ENCODE measurements at places on chromosomes 1 and 21.

- DNase-seq, result no peak
Measured at GRCh38 chr1:238409191-238409850, 518.6 kb upstream of the ZP4 start.

DNA sequence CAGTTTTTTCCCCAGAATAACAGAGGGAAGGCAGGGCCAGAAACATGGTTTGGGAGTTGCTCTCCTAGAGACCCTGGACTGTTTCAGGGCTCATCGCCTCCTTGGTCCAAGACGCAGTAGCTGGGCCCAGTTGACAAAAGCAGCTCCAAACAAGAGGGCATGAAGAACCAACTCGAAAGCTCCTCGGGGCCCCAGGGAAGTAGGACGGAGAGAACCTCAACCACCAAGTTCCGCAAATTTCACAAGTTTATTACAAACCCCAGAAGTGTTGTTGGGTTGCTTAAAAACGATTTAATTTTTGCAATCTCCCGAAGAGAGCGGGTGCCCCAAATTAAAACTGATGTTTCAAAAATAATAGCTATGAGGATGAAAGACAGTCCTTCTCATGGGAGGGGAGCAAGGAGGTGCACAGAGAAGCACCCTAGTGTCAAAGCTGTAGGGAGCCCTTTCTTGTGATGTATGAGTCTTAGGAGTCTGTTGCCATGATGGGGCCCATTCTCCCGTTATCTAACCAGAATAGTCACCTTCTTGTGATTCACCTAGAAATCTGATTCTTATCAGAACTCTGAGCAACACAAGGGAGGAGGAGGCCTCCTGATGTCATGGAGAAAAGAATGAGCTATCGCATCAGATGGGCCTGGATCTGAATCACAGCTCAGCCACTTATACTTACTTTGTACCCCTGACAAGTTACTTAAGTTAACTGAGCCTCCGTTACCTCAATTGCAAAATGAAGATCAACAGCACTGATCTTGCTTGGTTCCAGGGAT is 165.7 kb upstream of the IRF2BP2 start:
- DNase-seq, result no peak

DNA sequence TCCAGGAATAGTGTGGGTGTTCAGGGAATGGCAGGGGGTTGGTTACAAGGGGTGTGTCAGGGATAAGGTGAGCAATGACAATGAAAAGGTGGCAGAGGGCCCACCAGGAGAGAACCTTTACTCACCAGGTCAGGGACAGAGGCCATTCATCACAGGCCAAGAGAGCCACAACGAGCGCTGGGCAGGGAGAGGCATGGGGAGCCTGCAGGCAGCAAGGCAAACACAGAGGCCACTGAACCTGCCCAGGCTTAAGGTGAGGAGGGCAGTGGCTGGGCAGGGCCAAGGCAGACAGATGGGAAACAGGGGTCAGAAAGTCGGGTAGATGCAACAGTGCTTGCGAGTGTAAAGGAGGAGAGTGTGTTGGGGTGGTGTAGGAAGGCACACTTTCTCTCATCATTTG is 28.3 kb upstream of the MYBPHL start:
- DNase-seq, result no peak

DNA sequence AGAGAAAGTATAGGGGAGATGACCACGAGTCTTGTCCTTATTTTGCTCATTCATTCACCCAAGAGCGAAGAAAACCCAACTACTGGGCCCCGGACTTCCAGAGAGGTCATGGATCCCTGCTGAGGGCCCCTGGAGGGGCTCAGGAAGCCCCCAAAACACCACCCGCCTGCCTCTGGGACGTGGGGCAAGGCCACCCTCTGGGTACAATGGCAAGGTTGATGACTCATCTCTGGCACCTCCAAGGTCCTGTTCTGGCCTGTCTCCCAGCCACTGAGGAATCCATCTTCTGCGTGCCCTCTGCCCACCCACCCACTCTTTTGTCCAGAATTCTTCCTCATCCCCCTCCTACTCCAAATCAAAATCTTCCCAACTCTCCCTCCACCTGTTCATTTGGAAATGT is 21.3 kb upstream of the PRDM15 start:
- no peak for DNase-seq

GRCh38 chr1:235424092-235424491 is 56.9 kb downstream of the TBCE start:
- no peak for DNase-seq

DNA sequence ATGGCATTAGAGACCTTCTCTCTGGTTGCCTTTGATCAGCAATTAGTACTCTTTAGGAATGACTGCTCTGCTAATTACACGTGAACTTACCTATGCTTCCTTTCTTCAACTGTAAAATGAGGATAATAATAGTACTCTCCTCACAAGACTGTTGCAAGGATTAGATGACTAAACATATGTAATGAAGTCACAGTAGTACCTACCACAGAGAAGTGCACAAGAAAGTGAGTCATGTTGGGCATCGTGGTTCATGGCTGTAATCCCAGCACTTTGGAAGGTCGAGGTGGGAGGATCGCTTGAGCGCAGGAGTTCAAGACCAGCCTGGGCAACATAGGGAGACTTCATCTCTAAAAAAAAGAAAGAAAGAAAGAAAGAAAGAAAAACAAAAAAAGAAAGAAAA is 68.1 kb upstream of the AK4 start:
- no peak for DNase-seq

DNA sequence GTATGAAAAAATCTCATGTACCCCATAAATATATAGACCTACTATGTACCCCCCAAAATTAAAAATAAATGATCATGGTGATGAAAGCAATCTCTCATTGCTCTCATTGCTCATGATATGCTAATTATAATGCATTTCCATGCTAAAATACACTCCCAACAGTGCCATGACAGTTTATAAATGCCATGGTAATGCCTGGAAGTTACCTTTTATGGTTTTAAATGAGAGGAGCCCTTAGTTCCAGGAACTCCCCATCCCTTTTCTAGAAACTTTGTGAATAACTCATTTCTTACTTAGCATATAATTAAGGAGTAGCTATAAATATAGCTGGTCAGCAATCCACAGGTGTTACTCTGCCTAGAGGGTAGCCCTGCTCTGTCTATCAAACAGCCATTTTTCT is 166.1 kb upstream of the RGS18 start:
- no peak for DNase-seq

Measured in CD4-positive, alpha-beta T cell treated with Interleukin-2 at 100 ng/mL for 4 hours (primary cell).